NCI-H2081 (cell line): ENCODE measurements at places on chromosomes 2 and 18.

GRCh38 chr18:55110436-55110835, 151.2 kb upstream of the CCDC68 start:
- no peak for DNase-seq

- no peak for DNase-seq
These were observed 1135.1 kb upstream of the CRIM1 start for GRCh38 chr2:35220461-35220860.

GRCh38 chr2:584863-585823, 92.1 kb downstream of the TMEM18 start:
- DNase-seq, result no peak

GRCh38 chr2:126655500-126656430, at the start of gene GYPC:
Gene GYPC (plus strand): TSS chr2:126656158. CDS start chr2:126656264, 106 bp downstream.
- no peak for DNase-seq

DNA sequence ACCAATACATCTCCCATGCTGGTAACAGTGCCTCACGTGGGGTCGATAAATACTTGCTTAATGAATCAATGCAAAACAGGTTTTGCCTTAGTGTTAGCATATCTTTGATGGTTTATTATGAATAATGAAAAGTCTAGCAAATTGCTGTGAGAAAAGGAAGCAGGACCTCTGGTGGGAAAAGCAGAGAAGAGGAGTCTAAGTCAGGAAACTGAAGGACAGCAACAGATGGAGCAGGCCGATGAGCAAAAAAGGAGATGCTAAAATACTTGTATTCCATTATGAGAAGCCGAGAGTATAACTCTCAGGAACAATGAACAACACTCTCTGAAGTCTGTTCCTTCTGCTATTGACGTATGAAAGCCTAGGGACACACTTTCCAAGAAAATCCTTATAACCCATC, 555.2 kb upstream of the KLHL29 start:
- DNase-seq, result no peak

GRCh38 chr2:70779911-70780545, 10.4 kb downstream of the FIGLA start:
- DNase-seq, result no peak
